ENCODE measurements at places on chromosomes 12 and 14.

- DNase-seq: no peak
These were observed 6.7 kb downstream of the RNFT2 start for GRCh38 chr12:116744766-116745165.

- no peak for DNase-seq
These were observed 37.4 kb upstream of the OVCH1 start for GRCh38 chr12:29534935-29535334.

GRCh38 chr14:61221906-61222305, 59.2 kb downstream of the TMEM30B start:
- DNase-seq: no peak

DNA sequence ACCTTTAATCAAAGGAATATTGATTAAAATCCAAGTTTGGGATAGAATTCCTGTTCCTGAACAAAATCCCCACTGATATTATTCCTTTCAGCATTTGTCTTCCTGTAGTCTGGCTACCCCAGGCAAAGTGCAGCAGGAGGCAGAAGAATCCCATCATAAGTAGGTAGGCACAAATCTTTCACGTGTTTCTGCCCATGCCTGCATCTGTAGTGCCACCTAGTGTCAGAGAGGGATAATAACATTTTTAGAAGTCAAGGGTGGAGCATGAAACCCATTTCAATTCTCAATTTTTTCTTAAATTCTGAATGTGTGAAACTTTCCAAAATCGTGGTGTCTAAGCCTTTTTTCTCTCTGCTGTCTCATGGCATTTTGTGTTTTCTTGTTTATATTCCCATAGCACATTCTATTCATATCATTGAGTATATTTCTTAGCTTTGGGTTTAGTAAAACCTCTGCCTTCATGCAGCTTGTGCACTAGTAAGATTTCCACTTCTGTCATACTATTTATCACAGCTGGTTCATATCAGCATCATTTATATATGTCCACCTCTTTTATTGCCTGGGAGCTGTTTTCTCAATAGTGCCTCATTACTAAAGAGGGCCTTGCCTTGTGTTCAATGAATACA, 47.8 kb upstream of the RERG start:
- no peak for DNase-seq

- no peak for DNase-seq
These were observed 48.0 kb downstream of the TDP1 start for GRCh38 chr14:90003526-90004307.

DNA sequence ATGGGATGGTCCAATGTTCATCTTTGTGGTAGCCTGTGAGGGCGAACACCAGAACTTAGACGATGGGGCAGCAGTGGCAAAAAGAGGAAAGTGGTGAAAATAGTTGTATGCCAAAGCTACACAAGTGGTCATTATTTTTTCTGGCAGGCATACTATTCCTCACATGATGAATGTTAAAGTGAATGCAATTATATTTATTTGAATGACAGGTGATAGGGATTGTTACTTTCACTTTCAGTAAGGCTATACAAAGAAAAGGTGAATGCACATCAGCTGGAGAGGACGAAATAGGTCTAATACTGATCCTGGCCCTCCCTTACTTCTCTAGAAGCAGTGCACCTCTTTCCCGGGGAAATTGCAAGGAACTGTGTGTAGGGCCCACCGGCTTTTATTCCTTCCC, 470.1 kb downstream of the TMTC2 start:
- DNase-seq: no peak

DNA sequence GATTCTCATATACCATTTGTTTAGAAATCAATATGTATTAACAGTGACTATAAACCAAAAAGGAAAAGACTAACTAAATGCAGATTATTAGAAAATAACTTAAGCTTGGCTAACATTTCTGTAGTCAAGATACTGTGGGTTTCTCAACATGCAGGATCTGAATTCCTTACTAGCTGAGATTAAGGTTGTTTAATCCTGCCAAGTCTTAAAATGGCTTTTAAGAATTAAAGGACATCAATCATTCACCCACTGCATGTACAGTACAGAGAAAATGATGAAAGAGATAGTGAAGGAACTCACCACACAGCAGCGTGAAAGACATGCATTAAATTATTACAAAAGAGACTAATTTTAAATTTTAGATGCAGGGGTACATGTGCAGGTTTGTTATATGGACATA, 3.8 kb downstream of the ACSS3 start:
- DNase-seq: no peak

GRCh38 chr12:10701131-10701681, 21.9 kb downstream of the YBX3 start:
- DNase-seq: no peak

DNA sequence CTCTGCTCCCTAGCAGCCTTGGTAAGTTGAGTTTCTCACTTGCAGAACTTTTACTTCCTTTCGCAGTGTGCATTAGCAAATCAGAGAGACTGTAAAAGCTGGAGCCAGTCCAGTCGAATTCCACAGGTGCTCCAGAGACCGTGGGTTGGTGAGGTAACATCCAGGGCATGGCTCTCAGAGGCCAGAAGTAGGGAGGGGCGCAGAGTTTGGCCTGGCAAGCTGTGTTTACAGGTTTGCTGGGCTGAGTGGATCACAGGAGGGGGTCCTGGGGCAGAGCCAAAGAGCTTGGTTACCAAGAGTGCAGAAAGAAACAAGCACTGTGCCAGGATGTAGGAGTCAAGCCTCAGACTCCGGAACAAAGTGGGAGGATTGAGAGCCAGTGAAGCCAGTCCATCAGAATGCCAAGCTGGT, 10.2 kb upstream of the BHLHE41 start:
- DNase-seq: no peak

DNA sequence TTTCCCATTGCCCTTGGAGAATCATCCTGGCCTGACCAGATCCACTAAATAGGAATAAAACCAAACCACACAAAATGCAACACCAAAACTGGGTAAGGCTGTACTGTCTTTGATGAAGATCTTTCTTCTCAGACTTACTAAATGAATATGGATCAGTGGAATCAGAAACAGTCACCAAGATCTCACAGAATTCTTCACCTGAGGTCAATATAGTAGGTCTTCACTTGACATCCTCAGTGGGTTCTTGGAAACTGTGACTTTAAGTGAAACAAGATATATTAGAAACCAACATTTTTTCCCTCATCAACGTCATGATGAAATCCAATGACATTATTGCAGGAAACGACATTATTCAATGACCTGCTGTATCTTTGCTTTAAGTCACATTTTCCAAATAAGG, 526.2 kb downstream of the FUT8 start:
- no peak for DNase-seq

DNA sequence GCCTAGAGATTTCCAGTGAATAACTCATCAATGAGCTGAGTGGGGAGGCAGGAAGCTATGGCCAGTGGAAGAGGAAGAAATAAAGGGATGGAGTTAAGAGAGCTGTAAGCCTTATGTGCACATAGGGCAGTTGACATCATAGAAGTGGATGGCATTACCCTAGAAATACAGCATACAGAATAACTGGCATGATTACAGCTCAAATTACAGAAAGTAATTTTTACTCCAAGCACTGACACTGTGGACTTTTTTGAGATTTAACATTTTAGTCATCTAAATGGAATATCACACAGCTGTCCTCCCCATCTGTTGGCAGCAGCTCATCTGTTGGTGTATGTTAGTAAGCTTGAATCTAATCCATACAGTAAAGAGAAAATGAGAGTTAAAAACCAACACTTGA, 5.4 kb upstream of the IPO8 start:
- DNase-seq: no peak

GRCh38 chr14:22465201-22465840, 123.7 kb downstream of the DAD1 start:
- no peak for DNase-seq

GRCh38 chr12:111448266-111448830, 42.6 kb downstream of the SH2B3 start:
- no peak for DNase-seq

GRCh38 chr14:96351986-96352385, 11.2 kb downstream of the ATG2B start:
- no peak for DNase-seq

- no peak for DNase-seq
These were observed 70.2 kb upstream of the FBRSL1 start for GRCh38 chr12:132419631-132420246.

GRCh38 chr14:68081489-68081888, 261.9 kb downstream of the RAD51B start:
- DNase-seq: no peak

DNA sequence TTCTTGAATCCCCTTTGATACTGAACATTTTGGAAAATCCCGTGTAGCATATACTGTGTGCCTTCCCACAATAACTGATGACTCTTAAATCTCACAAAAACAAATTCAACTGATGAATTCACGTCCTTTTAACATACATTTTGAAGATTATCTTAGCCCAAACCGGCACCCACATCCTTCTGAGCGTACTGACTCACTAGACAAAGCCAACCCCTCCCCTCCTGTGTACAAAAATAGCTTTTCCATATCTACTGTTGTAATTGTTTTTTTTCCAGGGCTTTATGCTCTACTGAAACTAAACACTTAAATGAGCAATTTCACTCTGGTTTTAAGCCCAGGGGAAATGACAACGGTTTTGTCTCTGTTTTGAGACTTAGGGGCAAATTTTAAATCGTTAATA, 109.4 kb upstream of the ATF7IP start:
- DNase-seq: no peak

- no peak for DNase-seq
These were observed 6.3 kb downstream of the YBX3 start for GRCh38 chr12:10716704-10717315.

GRCh38 chr14:75047506-75047905, 3.8 kb downstream of the MLH3 start:
- DNase-seq: no peak

DNA sequence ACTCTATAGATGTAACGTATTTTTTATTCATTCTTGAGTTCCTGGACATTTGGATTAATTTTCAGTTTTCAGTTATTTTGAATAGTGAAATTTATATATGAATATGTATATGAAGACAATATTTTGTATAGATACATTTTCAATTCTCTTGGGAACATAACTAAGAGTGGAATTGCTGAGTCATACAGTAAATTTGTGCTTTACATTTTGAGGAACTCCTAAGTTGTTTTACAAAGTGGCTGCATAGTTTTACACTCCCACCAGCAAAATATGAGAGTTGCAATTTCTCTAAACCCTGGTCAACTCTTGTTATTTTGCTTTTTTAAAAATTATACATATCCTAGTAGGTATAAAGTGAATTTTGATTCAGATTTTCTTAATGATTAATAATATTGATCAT, 1838.6 kb upstream of the SEL1L start:
- no peak for DNase-seq

DNA sequence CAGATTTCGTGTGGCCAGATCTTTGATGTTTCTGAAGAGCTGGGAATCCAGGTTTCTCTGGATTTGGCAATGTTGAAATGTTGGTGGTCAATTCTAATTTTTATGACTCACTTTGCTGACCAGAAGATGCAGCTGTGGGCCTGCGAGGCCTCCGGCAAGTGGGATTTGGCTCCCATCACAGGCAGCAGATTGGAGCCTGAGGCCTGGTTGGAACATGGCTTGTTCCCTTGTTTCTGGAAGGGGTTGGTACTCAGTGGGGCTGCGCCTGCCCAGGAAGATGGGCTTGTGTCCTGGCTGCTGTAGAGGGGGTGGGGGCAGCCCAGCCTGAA, 23.1 kb downstream of the FBRSL1 start:
- DNase-seq: no peak

- no peak for DNase-seq
These were observed 14.6 kb upstream of the DENND5B start for GRCh38 chr12:31605531-31605930.

GRCh38 chr14:50396631-50397389, at the start of gene CDKL1:
TSS of gene CDKL1 (minus strand) at chr14:50396881. CDS start at chr14:50395868, 1,013 bp downstream.
- no peak for DNase-seq

GRCh38 chr12:68482014-68482413, 128.7 kb upstream of the RAP1B start:
- no peak for DNase-seq

- peak; percentile 51 for DNase-seq
These were observed 429.1 kb downstream of the RAD51B start for GRCh38 chr14:68248481-68249255.

DNA sequence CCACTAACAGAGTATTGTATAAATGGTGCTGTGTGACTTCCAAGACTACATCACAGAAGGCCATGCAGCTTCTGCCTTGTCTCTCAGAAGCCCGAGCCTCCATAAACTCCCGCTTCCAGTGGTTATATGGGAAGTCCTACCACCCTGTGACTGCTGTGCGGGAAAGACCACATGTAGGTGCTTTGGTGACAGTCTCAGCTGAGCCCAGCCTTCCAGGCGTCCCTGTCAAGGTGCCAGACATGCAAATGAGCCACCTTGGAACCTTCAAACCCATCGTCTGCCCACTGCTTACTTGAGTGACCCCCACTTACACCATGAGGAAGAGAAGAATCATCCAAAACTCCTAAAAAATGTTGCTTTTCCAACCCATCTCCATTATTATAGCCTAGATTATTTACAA, 123.0 kb downstream of the SLC38A1 start:
- DNase-seq: no peak

GRCh38 chr12:89316705-89317139, 35.6 kb downstream of the DUSP6 start:
- DNase-seq: no peak

DNA sequence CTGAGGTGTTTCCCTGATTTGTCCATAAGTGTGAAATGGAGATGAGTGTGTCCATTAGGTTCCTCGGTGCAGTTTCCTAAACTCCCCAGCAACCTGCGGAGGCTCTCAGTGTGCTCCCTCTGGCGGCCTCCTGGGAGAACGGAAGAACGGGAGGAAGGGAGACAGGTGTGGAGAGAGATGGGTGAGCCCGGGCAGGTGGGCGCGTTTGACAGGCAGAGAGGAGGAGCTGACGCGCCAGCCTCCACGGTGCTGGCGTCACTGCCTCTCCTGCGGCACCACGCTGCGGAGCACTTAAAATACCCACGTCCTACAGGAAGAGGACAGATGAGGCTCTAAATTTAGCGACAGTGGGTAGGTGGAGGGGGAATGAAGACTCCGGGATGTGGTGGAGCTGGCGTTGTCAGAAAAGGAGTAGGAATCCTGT, 26.8 kb upstream of the PEX5 start:
- no peak for DNase-seq

DNA sequence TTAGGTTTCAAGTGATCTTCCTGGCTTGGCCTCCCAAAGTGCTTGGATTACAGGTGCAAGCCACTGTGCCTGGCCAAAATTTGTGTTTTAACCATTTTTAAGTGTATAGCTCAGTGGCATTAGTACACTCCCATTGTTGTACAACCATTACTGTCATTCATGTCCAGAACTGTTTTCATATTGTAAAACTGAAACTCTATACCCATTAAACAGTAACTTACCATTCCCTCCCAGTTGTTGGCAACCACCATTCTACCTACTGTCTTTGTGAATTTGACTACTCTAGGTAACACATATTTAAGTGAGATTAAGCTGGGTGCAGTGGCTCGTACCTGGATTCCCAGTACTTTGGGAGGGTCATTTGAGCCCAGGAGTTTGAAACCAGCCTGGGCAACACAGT, 67.3 kb upstream of the KCNH3 start:
- no peak for DNase-seq

GRCh38 chr12:89309440-89309802, 42.9 kb downstream of the DUSP6 start:
- DNase-seq: no peak

- no peak for DNase-seq
These were observed 51.4 kb downstream of the FGD4 start for GRCh38 chr12:32450768-32451167.

Data from KG1 (cell line).